ENCODE measurements at places on chromosomes 2 and 18.

DNA sequence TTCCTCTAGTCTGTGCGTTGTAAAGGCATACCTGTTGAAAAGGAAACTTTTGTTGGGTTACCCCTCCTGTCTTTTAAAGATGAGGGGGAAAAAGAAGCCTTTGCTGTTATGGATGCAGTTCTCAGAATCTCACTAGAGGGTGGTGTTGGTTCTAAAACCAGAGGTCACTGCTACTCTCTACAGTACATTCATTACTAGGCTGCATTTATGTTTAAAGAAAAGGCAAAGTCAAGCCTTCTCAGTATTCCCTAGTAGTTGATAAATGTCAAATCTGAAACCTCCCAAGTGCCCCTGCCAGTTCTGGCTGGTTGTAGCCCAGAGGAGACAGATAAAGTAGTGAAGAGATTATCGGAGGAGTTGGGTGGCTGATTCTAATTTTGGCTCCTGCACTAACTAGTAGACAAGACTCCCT is 1.4 kb upstream of the PLCL1 start:
- no peak for DNase-seq

GRCh38 chr2:47069628-47070154 is 85.4 kb downstream of the STPG4 start:
- no peak for DNase-seq

DNA sequence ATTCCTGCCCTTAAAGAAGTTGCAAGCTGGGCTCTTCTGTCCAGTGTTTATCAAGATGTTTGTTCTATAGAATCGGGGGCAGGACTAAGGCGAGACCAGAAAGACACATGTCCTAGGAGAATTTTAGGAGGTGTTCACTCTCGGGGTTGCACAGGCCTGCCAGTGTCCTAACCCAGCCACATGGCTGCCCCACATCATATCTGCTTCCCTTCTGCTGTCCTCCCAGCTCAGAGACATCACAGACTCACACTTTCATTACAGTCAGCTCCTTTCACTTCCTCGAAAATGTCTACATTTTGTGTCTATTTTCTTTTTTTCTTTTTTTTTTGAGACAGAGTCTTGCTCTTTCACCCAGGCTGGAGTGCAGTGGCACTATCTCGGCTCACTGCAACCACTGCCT is 10.7 kb upstream of the MRO start:
- DNase-seq, result no peak

- no peak for DNase-seq
These were observed 7.2 kb upstream of the SS18 start for GRCh38 chr18:26097563-26097962.

- DNase-seq, result no peak
These were observed 41.4 kb downstream of the STEAP3 start for GRCh38 chr2:119264781-119265692.

DNA sequence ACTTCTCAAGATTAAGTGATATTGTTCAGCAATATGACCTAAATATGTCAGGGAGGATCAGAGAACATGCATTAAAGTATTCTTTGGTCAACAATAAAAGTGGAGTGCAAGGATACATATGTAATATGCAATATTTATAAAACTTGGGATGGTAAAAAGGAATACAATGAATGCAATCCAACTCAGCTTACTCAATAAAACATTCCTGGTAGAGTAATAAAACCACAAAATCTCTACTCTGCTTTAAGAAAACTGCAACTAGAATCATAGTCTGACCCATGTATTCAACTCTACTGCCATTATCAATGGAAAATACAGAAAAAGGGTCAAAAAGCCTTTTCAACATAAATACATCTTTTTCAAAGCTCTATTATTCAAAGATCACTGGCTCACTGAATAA is 11.6 kb downstream of the IRS1 start:
- no peak for DNase-seq

- DNase-seq, result no peak
These were observed 272.7 kb upstream of the DOK6 start for GRCh38 chr18:69127873-69128500.

- no peak for DNase-seq
These were observed 41.4 kb downstream of the DDX18 start for GRCh38 chr2:117855886-117856285.

- no peak for DNase-seq
These were observed 850.7 kb downstream of the NRXN1 start for GRCh38 chr2:50181212-50181611.

DNA sequence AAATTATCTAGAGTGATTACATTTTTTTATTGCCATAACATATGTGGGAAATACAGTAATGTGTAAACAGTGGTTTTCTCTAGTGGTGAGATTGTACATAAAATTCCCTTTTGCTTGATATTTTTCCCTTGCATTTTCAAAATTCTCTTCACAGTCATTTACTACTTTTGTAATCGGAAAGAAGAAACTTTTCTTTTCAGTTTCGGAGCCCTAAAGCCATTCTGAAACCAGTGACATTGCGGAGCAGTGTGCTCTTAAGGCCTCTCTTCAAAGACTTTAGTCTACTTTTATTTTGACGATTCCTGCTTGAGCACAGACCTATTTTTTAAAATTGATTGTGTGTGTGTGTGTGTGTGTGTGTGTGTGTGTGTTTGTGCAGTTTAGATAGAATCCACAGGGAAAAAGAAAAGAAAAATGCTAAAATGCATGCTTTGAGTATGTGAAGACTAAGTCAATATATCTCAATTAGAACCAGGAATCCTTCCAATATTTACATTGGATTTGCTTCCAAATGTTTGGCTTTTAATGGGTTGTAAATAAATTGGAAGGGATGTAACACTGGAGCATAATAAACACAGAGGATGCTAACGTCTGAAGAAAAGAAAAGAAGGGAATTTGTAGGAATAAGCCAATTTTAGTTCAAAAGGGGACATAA is 357.4 kb downstream of the RND3 start:
- no peak for DNase-seq

DNA sequence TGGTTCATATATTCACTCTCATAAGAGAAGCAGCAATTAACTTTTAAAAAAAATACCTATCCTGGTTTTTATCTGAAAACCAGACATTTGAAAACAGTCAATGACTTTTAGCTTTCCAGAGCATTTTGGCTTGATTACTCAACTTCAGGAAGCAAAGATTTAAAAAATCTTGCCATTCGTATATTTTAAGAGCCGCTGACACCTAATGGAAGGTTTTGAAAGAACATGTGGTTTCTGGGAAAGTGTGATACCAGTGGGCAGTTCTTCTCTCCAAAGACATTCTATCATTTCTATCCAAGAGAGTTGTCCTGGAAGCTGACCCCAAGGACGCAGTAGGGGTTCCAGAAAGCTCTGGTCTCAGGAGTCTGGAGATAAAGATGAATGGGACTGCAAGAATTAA is 234.7 kb downstream of the TTC32 start:
- DNase-seq, result no peak

GRCh38 chr2:6885551-6885950 is 8.0 kb downstream of the RSAD2 start:
- no peak for DNase-seq

DNA sequence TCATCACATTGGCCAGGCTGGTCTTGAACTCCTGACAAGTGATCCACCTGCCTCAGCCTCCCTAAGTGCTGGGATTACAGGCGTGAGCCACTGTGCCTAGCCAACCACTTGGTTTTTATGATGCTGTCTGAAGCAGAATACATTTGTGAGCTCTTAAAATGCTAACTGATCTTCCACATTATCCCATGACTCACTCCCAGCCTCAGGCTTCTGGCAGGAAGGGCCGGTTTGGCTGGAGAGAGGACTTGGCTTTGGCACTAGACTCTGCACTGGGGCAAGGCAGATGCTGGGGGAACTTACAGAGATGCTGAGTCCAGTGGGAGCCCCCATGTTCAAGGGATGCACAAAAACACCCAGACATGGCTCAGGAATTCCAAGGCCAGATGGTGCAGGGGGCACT is 40.5 kb upstream of the SH3BP4 start:
- DNase-seq, result peak; percentile 18

All from skeletal muscle cell (primary cell).